ENCODE measurements at places on chromosomes 7 and 10. TPM values are rescaled to one million over a fixed set of nuclear protein-coding genes. Genes with fewer than 3 reads are reported as not detected.

Gene HILPDA
- 29.1 TPM for polyA plus RNA-seq

Gene SFXN2
- polyA plus RNA-seq, result 10.6 TPM

Gene PON1
- not detected for polyA plus RNA-seq

Gene HACD1
- 23.9 TPM for polyA plus RNA-seq
